ENCODE measurements at places on chromosomes 1 and 21. TPM values are rescaled to one million over a fixed set of nuclear protein-coding genes. Genes with fewer than 3 reads are reported as not detected.

The COL8A2 gene
- 26.7 TPM for total RNA-seq

The OR2L5 gene
- not detected for total RNA-seq

The L1TD1 gene
- 1.3 TPM for total RNA-seq

The PTPRC gene
- 13.1 TPM for total RNA-seq

DNA sequence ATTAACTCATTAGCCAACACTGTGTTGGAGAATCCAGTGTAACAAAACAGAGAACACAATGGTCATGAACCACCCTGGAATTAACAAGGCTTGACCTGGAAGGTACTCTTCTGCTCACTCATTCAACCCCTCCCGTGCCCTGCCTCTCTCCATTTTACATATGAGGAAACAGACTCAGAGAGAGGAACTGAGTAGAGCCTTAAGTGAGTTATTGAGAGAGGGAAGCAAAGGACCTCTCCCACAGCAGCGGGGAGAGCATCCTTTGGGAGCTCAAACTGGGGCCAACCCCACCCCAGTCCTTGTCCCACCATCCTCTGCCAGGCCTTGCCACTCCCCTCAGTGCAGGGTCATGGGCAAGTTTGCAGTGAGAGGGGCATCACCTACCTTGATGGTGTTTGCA is 1.4 kb downstream of the S100A12 start:
- no peak overlapping the region for H3K4me3 ChIP-seq
- no peaks in the 10 kb centered on the region for H3K4me1 ChIP-seq
- no peak overlapping the region for H3K27ac ChIP-seq
- H3K27me3 ChIP-seq: no peaks in the 10 kb centered on the region

- no peak overlapping the region for H3K4me3 ChIP-seq
- DNase-seq: no peak
- no peaks in the 10 kb centered on the region for H3K27me3 ChIP-seq
These were observed 6.4 kb downstream of the TSPAN2 start for GRCh38 chr1:115082949-115083348.

GRCh38 chr1:210483821-210484220 is 155.1 kb downstream of the HHAT start:
- no peak overlapping the region for H3K27ac ChIP-seq
- no peaks in the 10 kb centered on the region for H3K36me3 ChIP-seq
- no peaks in the 10 kb centered on the region for H3K4me1 ChIP-seq
- DNase-seq: no peak

DNA sequence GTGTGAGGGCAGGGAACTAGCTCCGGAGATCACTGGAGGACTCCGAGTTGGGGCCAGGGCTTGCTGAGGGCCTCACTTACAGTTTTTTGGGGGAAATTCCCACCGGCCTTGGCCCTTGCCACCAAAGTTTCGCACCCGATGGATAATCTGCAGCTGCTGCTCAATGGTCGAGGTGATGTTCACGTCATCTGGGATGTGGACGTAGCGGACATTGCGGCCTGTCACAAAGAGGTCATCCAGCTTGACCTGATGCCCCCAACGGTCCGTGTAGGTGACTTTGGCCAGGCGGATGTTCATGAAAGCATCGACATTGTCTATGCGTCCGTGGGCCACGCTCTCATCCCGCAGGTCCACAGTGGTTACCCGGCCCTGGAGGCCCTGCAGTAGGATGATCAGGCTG is 4.0 kb downstream of the LSM10 start:
- DNase-seq: no peak
- H3K27me3 ChIP-seq: no peaks in the 10 kb centered on the region
- peaks cover 20% of the 10 kb centered on the region for H3K36me3 ChIP-seq

- H3K27me3 ChIP-seq: no peaks in the 10 kb centered on the region
- no peak overlapping the region for H3K4me3 ChIP-seq
- H3K4me1 ChIP-seq: no peaks in the 10 kb centered on the region
- no peak overlapping the region for H3K27ac ChIP-seq
- no peak for DNase-seq
- no peaks in the 10 kb centered on the region for H3K36me3 ChIP-seq
These were observed 566.8 kb upstream of the USP24 start for GRCh38 chr1:55781944-55782482.

DNA sequence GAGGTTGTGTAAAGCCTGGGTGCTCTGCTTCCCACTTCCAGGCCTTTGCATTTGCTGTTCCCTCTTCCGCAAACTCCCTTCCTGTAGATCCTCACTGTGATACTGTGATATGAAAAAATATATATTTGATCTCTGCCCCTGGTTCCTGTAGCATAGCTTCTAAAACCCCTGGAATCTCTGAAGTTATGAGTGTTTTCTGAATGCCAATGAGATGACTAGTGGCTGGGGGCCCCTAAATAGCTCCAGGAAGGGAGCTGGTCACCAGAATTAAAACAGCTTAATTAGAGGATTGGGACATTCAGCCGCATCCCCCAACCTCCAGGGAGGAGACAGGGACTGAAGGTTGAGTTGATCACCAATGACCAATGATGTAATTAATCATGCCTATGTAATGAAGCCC is 21.9 kb downstream of the DUSP10 start:
- no peak for DNase-seq
- H3K27me3 ChIP-seq: no peaks in the 10 kb centered on the region
- H3K4me3 ChIP-seq: no peak overlapping the region
- H3K4me1 ChIP-seq: no peaks in the 10 kb centered on the region

DNA sequence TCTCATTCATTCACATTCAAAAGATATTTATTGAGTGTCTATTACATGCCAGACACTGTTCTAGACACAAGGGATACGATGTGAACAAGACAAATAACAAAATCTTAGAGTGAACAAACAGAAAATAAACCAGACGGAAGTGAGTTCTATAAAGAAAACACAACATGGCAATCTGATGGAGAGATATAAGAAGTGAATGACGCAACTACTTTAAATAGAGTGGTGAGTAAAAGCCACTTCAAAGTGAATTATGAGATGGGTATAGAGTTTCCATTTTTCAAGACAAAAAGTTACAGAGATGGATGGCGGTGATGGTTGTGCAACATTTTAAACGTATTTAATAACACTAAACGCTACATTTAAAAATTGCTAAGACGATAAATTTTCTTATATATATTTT is 75.4 kb downstream of the CEP170 start:
- no peaks in the 10 kb centered on the region for H3K27me3 ChIP-seq
- no peak overlapping the region for H3K27ac ChIP-seq
- no peaks in the 10 kb centered on the region for H3K4me1 ChIP-seq

DNA sequence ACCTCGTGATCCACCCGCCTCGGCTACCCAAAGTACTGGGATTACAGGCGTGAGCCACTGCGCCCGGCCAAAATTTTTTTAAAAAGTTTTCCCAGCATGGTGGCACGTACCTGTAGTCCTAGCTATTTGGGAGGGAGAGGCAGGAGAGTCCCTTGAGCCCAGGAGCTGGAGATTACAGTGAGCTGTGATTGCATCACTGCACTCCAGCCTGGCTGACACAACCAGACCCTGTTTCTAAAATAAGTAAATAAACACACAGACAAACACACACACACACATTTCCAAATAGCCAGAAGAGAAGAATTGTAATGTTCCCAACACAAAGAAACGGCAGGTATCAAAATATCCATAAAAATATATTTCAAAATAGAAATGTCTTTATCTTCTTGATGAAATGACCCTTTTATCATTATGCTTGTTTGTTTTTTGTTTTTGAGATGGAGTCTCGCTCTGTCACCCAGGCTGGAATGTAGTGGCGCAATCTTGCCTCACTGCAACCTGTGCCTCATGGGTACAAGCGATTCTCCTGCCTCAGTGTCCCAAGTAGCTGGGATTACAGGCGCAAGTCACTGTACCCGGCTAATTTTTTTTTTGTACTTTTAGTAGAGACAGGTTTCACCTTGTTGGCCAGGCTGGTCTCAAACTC is 9.3 kb downstream of the HES2 start:
- H3K27me3 ChIP-seq: no peaks in the 10 kb centered on the region
- no peak overlapping the region for H3K27ac ChIP-seq
- no peaks in the 10 kb centered on the region for H3K4me1 ChIP-seq
- H3K4me3 ChIP-seq: no peak overlapping the region

- no peak overlapping the region for H3K27ac ChIP-seq
- no peak for DNase-seq
These were observed 246.1 kb downstream of the SLC45A1 start for GRCh38 chr1:8563944-8564537.

DNA sequence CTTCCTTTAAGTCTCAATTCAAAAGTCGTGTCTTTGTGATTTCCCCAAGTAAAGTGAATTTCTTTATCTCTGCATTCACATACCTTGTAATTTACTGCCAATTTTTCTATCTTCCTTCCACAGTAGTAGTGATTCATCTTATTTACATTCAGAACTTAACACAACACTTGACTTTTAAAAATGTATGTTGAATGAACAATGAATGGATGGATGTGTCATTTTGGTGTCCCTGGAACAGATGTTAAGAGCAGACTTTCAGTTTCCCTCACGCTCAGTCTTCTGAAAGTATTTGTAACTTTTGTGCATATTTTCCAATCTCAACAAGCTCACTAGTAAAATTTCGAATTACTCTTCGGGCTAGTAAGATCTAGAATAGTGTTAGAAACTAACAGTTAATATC is 352.0 kb downstream of the HHIPL2 start:
- H3K4me1 ChIP-seq: no peaks in the 10 kb centered on the region
- DNase-seq: no peak
- H3K27me3 ChIP-seq: no peaks in the 10 kb centered on the region
- H3K27ac ChIP-seq: no peak overlapping the region
